Activated T-helper 2 cell treated with anti-CD3 and anti-CD28 coated beads, Interferon-gamma antibody, Interleukin-2, Interleukin-4, amounts not matched to agents 10 μg/mL and 5 μg/mL and 100 μg/mL, durations not matched to agents 14 hours and 24 hours and 36 hours (primary cell): ENCODE measurements at places on chromosomes 5 and 9. TPM values are rescaled to one million over a fixed set of nuclear protein-coding genes. Genes with fewer than 3 reads are reported as not detected.

Gene PCDHGC4
- total RNA-seq = not detected in 2 replicates

GRCh38 chr9:108117795-108118194 is 628.2 kb upstream of the KLF4 start:
- no peak overlapping the region for H3K27ac ChIP-seq
- H3K4me1 ChIP-seq = peaks cover 5% of the 10 kb centered on the region
- H3K27me3 ChIP-seq = no peaks in the 10 kb centered on the region
- H3K36me3 ChIP-seq = no peaks in the 10 kb centered on the region
- no peak for DNase-seq

Gene SLC25A2
- total RNA-seq = 0.16 TPM in 1 of 2 replicates, not detected in the other

DNA sequence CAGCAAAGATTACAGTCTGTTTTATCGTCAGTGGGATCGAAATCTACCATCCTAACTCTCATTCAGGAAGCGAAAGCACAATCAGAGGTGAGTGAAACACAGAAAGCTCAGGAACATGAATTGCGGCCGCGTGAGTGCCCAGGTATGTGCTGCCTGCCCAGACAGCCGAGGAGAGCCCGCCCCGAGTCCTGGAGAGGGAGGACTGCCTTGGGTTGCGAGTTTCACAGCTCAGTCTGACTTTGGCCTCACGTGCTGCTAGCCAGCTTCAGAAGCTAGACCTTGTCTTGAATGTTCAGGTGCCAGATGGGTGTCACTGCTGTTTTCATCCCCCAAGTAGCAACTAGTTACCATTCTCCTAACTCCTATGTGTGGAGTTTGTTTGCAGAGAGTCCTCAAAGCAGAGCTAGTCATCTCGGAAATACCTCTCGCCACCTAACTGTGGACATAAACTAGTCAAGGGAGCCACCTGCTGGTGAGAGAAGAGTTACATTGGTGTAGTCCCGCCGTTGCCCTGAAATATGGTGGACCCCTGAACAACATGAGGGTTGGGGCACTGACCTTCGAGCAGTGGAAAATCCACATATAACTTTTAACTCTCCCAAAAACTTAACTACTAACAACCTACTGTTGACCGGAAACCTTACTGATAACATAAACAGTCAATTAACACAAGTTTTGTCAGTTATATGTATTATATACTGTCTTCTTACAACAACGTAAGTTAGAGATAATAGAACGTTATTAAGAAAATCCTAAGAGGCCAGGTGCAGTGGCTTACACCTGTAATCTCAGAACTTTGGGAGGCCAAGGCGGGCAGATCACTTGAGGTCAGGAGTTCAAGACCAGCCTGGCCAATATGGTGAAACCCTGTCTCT is 80.9 kb downstream of the GOLPH3 start:
- H3K36me3 ChIP-seq = peaks cover 3% of the 10 kb centered on the region
- H3K4me1 ChIP-seq = no peaks in the 10 kb centered on the region
- no peak overlapping the region for H3K27ac ChIP-seq

DNA sequence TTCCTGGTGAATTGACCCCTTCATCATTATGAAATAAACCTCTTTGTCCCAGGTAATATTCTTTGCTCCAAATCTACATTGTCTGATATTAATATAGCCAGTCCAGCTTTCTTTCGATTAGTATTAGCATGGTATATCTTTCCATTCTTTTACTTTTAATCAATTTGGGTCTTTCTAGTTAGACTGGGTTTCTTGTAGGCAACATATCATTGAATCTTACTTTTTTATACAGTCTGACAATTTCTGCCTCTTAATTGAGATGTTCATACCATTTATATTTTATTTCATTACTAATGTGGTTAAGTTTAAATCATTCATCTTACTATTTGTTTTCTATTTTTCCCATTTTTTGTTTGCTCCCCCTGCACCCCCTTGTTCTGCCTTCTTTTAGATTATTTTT is 61.7 kb upstream of the LIFR start:
- no peak overlapping the region for H3K4me3 ChIP-seq
- no peak for DNase-seq
- no peaks in the 10 kb centered on the region for H3K27me3 ChIP-seq
- H3K27ac ChIP-seq = no peak overlapping the region

GRCh38 chr5:147445917-147446316 is 64.0 kb downstream of the DPYSL3 start:
- H3K4me3 ChIP-seq = no peak overlapping the region
- no peak overlapping the region for H3K27ac ChIP-seq
- no peaks in the 10 kb centered on the region for H3K36me3 ChIP-seq
- no peak for DNase-seq

Gene CTNND2
- total RNA-seq = not detected in 2 replicates

GRCh38 chr5:176823869-176824412 is 13.6 kb downstream of the UNC5A start:
- no peak overlapping the region for H3K27ac ChIP-seq
- DNase-seq = no peak
- peaks cover 19% of the 10 kb centered on the region for H3K27me3 ChIP-seq
- no peaks in the 10 kb centered on the region for H3K4me1 ChIP-seq
- no peak overlapping the region for H3K4me3 ChIP-seq
